ENCODE measurements at places on chromosomes 7 and 10.

DNA sequence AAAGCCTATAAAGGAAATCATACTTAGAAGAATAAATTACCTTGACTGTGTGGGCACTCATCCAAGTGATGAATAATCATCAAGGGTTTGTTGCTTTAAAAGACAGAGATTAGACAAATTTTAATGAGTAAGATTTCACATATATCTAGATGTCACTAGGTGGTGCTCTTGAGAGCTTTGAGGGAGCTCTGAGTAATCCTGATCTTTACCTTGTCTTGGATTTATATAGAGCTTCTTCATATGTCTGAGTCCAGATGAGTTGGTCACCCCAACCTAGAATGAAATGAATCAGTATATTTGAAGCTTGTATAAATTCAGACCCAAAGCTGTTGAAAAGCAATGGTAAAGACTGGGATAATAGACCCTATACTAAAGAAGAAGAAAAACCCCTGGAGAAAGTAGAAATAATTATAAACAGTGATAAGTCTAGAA lies 3.7 kb downstream of the AGR2 start:
- peak; percentile 57 for DNase-seq

- no peak for DNase-seq
Measured at GRCh38 chr10:132835848-132836233, 49.9 kb upstream of the NKX6-2 start.

DNA sequence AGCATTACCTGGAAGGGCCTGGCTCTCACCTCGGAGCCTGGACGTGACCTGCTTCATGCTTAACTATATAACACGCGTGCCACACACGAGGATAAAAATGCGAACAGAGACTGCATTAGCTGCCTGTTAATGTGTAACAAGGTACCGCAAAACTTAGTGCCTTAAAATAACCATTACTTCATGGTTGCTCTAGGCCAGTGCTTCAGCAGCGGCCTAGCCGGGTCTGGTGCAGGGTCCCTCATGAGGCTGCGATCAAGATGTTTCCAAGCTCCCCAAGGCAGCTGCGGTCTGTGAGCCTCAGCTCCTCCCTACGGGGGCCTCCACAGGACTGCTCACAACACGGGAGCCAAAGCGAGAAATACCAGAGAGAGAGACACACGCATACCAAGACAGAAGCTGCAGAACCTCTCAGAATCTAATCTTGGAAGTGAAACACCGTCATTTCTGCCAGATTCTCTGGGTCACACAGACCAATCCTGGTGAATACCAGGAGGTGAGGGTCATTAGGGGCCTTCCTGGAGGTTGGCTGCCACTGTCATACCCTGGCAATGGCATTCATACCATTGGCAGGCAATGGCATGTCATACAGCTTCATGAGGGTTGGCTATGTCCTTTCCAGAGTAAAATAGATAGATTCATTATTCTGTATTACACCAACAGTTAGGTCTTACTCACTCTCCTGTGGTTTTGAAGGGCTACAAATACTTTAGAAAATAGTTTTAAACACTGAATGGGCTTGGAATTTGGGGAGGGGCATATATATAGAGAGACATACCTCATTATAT lies 94.5 kb downstream of the HIPK2 start:
- DNase-seq = no peak

- DNase-seq = peak; percentile 86
Measured at GRCh38 chr10:74244097-74244685, 93.2 kb downstream of the ADK start.

- peak; percentile 15 for DNase-seq
Measured at GRCh38 chr7:55069271-55069792, 50.5 kb downstream of the EGFR start.

GRCh38 chr10:45513551-45513950 lies 139.5 kb downstream of the ALOX5 start:
- DNase-seq = peak; percentile 62

DNA sequence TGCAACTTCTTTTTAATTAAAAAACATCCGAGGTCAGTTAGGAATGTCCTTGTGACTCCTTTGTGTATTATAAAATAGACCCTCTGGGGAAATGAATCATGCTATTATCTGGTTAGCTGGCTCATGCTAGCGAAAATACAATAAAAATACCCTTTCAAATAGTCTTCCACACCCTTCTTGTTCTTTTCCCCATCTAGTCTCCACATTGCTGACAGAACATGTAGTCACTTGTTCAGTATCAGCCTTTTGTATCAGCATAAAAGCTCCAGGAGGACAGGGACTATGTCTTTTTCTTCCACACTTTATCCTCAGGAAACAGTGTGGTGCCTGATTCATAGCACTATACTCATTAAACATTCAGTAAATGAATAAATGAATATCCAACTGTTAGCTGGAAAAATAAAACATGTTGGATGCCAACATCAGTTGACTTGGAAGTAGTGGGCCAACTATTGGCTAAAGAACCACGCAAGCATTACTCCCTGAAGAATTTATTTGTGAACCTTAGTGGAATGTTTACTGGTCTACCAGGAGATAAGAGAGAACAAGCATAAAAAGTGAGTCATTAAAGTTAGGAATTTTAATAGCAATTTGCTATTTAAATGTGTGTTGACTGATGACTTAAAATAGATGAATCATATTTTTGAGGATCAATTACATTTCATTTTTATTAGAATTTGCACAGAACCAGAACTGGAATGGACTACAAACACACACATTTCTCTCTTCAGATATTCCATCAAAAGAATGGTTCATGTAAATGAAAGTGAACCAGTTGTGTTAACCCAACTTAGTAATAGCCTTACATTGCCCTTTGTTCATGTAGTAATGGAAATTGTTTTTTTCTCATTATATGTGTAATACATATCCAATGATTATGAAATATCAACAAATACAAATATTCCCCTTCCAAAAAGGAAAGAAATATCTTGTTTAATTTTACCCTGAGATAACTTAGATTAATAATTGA lies 129.6 kb downstream of the DKK1 start:
- DNase-seq = no peak

- no peak for DNase-seq
Measured at GRCh38 chr10:9215121-9215520, 1160.6 kb downstream of the GATA3 start.

- no peak for DNase-seq
Measured at GRCh38 chr10:102384053-102384452, 11.5 kb upstream of the NFKB2 start.

DNA sequence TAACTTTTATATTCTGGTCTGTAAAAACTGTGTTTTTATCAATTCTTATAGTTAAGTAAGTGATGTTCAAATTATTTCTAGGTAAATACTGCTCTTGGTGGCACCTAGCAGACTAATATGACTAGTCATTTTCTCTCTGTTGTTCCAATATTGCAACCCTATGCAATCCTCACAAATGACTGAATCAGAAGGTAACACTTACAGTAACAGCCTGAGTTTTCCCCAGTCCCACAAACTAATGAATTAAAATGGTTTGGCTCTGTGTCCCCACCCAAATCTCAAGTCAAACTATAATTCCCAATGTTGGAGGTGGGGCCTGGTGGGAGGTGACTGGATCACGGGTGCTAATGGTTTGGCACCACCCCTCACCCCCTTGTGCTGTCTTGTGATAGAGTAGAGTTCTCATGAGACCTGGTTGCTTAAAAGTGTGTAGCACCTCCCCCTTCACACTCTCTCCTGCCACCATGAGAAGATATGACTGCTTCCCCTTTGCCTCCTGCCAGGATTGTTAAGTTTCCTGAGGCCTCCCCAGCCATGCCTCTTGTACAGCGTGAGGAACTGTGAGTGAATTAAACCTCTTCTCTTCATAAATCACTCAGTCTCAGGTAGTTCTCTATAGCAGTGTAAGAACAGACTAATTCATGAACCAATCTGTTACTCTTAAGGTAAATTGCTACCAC lies 43.5 kb downstream of the MTPN start:
- DNase-seq = no peak

DNA sequence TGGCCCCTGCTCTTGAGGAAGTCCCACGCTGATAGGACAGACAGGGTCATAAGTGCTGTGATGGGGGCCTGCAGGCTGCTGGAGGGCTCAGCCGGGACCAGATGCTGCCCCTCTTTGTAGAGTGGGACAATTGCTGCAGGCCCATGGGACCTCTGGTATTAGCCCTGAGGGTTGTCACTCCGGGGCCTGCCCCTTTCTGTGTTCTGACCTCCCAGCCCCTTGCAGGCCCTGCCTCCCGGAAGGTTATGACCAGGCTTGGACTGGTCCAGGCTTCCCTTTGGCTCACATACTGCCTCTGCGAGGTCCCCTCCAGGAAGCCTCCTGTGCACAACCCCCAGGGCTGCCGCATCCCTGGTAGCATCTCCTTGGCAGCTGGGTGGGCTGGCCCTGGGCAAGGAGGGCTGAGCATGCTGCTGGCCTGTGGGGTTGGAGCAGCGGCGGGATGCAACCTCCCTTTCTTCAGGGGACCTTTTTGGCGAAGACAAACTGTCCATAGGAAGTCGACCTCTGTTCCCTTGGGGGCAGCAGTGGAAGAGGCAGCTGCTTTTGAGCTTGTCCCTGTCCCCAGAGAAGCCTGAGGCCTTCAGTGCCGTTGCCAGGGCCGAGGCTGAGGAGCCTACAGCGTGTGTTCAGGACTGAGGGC lies 8.8 kb downstream of the LIMK1 start:
- peak; percentile 48 for DNase-seq

DNA sequence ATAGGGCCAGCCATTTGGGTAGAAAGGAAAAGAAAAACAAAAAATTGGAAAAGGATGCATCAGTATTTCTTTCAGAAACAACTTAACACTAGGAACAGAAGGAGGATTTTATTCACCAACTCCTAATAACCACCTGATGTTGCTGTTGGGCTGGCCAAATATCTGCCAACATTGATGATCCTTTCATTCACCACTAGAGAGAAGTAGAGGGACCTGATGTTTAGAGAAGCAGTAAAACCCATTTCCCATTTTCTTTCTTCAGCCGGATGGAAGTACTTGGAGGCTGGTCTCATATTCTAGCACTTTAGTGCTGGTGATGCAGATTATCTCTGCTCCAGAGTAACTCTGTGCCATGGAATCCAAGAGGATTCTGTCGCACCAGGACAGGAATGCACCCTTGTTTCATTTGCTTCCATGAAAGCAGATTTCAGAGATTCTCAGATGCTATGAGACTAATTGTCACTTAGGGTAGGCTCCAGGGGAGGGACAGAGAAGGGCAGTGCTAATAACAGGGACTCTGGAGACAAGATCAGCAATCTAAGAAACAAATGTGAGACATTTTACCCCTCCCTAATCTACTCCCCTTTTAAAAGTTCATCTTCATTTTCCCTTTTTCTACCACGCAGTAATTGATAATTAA lies 3.1 kb downstream of the KLLN start:
- peak; percentile 56 for DNase-seq

GRCh38 chr7:97842006-97842405 lies 30.2 kb downstream of the ASNS start:
- no peak for DNase-seq

DNA sequence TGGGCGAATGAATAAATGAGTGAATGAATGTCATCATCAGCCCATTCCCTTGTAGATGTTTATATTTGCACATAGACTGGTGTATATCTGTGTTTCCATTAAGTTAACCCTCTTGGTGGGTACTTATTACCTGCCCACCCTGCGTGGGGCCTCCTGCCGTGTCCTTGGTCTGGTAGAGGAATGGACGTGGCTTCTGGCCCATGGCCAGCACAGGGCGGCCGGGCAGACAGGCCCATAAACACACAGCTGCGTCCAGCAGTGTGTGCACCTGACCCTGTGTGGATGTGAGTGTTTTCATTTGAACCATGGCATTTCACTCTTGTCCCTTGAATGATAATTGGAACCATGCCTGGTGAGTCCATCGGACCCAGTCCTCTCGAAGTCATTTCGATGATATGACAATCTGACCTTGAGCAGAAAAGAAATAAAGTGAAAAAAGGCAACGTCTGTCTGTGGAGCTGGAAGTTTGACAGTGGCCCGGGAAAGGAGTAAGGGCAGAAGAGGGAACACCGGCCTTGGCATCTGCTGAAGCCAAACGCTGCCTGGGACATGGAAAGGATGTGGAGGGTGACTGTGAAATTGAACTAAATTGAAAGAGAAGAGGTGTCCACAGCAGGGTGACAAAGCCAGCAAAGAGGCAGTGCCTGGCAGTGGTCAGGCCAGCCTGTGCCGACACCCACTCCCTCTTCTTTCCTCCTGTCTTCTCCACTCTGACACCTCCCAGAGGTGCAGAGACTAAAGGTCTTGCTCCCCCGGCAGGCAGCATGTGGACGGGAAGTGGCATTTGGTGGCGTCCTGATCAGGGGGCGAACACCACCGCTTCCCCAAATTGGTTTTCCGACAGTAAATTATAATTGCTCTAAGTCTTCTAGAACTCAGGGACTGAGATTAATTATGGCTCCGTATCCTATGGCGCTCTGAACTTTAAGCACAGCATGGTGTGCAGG lies 199.0 kb upstream of the ZMIZ1 start:
- no peak for DNase-seq

DNA sequence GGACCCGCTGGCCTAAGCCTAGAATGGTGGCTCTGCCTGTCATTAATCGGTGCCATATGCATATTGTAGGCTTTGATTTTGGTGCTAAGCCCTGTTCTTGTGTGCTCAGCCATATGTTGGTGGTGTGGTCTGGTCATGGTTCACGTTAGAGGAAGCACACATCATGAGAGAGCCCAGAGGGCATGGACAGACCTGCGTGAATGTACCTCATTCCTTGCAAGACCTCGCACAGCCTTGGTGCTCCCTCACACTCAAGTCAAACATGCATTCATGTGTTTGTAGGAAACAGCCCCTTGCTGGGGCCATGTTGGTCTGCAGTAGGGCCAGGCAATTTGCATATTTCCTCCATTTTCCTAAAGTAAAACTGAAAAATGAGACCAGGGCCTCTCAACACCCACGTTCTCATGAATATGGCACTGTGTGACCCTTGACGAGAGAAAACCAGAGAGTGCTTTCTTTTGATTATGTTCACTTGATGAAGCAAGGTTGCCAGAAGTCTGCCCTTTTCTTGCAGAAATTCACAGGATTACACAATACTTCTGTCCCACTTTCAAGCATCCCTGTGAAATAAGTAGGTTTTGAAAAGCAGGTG lies 268.7 kb downstream of the CELF2 start:
- no peak for DNase-seq

GRCh38 chr7:142498364-142498763 lies 240.5 kb upstream of the PRSS58 start:
- no peak for DNase-seq

DNA sequence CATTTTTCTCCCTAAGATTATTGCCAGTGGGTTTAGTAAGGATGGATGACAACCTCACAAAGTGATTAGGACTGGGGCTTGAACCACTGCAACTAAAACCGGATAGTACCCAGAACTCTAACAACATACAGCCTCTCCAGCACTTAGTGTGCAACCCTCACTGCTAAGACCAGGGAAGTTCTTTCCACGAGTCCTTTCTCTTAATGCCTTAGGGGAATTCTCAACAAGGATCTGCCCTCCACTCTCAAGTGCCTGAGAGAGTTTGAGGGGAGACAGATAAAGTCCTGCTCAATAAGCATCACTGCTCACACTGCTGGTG lies 104.6 kb downstream of the NRP1 start:
- DNase-seq = no peak

DNA sequence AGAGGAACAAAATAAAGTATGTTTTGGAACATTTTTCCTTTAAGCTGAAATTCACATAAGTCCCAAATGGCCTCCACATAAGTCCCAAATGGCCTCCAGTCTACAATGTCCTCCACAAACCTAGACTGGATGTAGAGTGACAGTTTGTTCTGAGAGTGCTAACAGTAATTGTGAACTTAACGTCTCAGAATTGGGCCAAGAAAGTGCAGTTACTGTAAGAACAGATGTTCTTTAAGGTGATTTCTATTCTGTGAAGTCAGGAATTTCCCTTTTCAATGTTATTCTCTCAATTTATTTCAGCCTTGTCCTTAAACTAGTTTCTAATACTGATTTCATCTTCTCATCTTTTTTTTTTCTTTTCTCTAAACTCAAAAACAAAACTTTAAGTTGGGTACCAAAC lies 188.7 kb upstream of the SEMA3E start:
- DNase-seq = no peak
